ENCODE measurements at places on chromosomes 16 and 17. TPM values are rescaled to one million over a fixed set of nuclear protein-coding genes. Genes with fewer than 3 reads are reported as not detected.

Gene MYO19
- 54.2 TPM for total RNA-seq

Gene ABCA6
- 50.7 TPM for total RNA-seq

Gene PKMYT1
- 12.2 TPM for total RNA-seq

Gene PNMT
- total RNA-seq, result 2.4 TPM

Gene KLHL10
- total RNA-seq, result 0.41 TPM

Gene PRAC2
- total RNA-seq, result not detected

Measured in tongue (tissue), 3 donors.